ENCODE measurements at places on chromosomes 2 and 18.

GRCh38 chr2:154591294-154591820 lies 107.1 kb upstream of the KCNJ3 start:
- no peak for DNase-seq

DNA sequence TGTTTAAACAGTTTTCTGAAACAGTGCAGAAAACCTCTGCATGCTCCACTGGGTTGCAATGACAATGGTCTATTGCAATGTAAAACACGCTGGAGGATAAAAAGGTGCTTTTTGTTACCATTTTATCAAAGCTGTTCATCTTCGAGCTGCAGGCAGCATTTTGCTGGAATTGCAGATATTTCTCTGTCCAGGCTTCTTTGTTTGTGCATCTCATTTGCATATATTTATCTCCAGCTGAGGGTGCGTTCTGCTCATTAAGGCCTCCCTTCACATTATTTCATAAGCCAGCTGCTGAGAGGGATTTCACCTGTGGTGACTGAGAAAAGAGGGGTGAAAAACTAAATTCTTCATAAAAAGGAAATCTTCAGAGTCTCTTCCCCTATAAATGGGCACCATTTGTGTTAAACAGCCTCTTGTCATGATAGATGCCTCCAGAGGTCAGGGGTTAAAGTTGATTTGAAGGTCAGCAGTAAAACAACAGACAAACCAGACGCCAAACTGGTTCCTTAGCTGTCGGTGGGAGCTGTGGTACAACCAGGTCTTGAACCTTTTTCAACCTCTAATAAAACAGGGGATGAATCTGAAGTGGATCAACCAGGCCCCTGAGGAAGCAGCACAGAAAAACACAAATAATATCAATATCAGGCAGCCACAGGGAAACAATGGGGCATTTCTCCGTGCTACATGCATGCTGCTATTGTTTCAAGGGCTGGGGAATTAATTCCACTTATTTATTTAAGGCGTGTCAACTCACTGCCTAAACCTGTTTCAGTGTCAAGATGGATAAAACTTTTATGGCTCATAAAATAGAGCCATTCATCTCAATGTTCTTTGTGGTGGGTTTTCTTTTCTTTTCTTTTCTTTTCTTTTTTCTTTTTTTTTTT lies 265.1 kb downstream of the MEIS1 start:
- no peak for DNase-seq

GRCh38 chr2:102294802-102295489 lies 16.4 kb upstream of the IL1RL1 start:
- DNase-seq = no peak

- no peak for DNase-seq
Observed at GRCh38 chr2:186544255-186544675, 45.6 kb upstream of the ITGAV start.

- DNase-seq = no peak
Observed at GRCh38 chr18:40110455-40110854, 1844.6 kb upstream of the PIK3C3 start.
